Activated CD4-positive, alpha-beta T cell treated with anti-CD3 and anti-CD28 coated beads, Interleukin-2, amount 50 U/mL, for 4 hours (primary cell): ENCODE measurements at places on chromosomes 4 and X.

GRCh38 chr4:156000491-156000890, 46.8 kb upstream of the CTSO start:
- DNase-seq, result no peak

- no peak for DNase-seq
These were observed 29.5 kb downstream of the SRPX2 start for GRCh38 chrX:100673397-100673953.

- DNase-seq, result no peak
These were observed 217.1 kb upstream of the SMIM31 start for GRCh38 chr4:164536814-164537213.

- no peak for DNase-seq
These were observed 324.9 kb upstream of the CASK start for GRCh38 chrX:42248226-42248625.
